Activated CD8-positive, alpha-beta T cell treated with anti-CD3 and anti-CD28 coated beads for 36 hours (primary cell): ENCODE measurements at places on chromosomes 7 and 10.

GRCh38 chr10:58839771-58840170 lies 327.1 kb downstream of the BICC1 start:
- DNase-seq = no peak

DNA sequence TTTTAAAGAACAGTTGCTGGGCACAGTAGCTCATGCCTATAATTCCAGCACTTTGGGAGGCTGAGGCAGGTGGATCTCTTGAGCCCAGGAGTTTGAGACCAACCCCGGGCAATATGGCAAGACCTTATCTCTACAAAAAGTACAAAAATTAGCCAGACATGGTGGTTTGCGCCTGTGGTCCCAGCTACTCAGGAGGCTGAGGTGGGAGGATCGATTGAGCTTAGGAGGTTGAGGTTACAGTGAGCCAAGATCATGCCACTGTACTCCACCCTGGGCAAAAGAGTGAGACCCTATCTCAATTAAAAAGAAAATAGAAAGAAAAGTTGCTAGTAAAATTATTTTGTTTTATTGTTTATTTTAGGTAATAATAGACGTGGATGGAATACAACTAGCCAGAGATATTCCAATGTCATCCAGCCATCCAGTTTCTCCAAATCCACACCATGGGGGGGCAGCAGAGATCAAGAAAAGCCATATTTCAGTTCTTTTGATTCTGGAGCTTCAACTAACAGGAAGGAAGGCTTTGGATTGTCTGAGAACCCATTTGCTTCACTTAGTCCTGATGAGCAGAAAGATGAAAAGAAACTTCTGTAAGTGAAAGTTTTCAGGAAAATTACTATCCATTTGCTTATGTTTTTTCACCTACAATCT lies 3.0 kb downstream of the NUP42 start:
- peak; percentile 30 for DNase-seq

DNA sequence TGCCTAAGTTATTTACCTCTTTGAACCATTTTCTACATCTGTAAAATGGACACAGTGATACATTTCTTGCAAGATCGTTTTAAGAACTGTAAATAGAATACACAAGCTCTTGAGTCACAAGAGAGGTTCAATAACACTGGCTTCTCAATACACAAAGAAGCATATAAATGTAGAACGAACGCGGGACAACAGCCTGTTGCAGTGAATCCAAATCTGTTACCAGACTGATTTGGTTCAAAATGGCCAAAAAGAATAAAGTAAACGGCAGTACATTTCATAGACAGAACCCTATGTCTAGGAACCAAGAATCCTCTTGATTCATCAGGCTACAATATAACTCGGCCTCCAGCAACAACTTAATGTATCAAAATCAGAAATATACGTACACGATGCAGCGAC lies 701 bp downstream of the MTPAP start:
- no peak for DNase-seq

GRCh38 chr7:139851770-139852481 lies 22.9 kb downstream of the TBXAS1 start:
- no peak for DNase-seq

- peak; percentile 21 for DNase-seq
These were observed 11.4 kb downstream of the KDM7A start for GRCh38 chr7:140165422-140165821.
